ENCODE measurements at places on chromosomes 5 and 9. TPM values are rescaled to one million over a fixed set of nuclear protein-coding genes. Genes with fewer than 3 reads are reported as not detected.

The PCDHB4 gene
- total RNA-seq, result 0.19 TPM

The PKD2L2 gene
- not detected for total RNA-seq

The BBLN gene
- total RNA-seq, result 14.8 TPM

The CCDC187 gene
- total RNA-seq, result 0.09 TPM

The ALDH7A1 gene
- total RNA-seq, result 32.9 TPM

The ANXA2R gene
- total RNA-seq, result 0.75 TPM

DNA sequence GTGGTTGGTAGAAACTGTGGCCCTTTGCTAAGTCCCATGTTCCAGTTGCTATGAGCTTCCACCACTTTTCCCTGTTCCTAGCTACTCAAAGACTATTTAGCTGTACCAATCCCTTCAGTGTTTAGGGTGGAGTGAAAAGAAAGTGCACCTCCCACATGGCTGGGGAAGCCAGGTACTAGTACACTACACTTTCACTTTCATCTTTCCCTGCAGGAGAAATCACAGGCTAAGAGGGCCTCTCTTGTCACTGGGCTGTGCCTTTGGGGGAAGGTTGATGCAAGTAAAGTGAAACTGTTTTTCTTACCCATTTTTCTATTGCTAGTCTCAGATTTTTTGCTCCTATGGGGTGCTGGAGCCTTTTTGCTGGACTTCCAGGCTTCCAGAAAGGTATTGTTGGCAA, 33.5 kb upstream of the CKS2 start:
- no peaks in the 10 kb centered on the region for H3K36me3 ChIP-seq
- no peak for DNase-seq
- H3K27me3 ChIP-seq, result no peaks in the 10 kb centered on the region
- H3K4me3 ChIP-seq, result no peak overlapping the region
- H3K4me1 ChIP-seq, result no peaks in the 10 kb centered on the region
- H3K27ac ChIP-seq, result no peak overlapping the region

GRCh38 chr9:97717866-97718265, 20.7 kb upstream of the XPA start:
- H3K27me3 ChIP-seq, result no peaks in the 10 kb centered on the region
- no peaks in the 10 kb centered on the region for H3K4me1 ChIP-seq
- no peak overlapping the region for H3K4me3 ChIP-seq
- no peak for DNase-seq
- H3K27ac ChIP-seq, result no peak overlapping the region

DNA sequence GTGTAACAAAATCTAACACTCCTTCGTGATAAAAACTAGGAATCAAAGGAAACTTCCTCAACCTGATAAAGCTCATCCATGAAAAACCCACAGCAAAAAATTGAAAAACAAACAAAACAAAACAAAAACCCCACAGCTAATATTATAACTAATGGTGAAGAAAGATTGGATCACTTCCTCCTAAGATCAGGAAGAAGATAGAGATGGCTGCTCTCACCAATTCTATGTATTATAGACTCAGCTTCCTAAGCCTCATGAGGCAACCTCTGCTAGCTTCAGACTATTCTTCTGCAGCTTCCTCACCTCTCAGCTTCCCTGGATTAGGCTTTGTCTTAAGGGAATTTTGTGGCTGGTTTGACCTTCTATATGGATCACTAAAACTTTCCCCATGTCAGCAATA, 40.1 kb downstream of the PHAX start:
- H3K27me3 ChIP-seq, result no peaks in the 10 kb centered on the region
- no peak overlapping the region for H3K27ac ChIP-seq
- no peaks in the 10 kb centered on the region for H3K36me3 ChIP-seq
- no peaks in the 10 kb centered on the region for H3K4me1 ChIP-seq
- DNase-seq, result no peak
- H3K4me3 ChIP-seq, result no peak overlapping the region

DNA sequence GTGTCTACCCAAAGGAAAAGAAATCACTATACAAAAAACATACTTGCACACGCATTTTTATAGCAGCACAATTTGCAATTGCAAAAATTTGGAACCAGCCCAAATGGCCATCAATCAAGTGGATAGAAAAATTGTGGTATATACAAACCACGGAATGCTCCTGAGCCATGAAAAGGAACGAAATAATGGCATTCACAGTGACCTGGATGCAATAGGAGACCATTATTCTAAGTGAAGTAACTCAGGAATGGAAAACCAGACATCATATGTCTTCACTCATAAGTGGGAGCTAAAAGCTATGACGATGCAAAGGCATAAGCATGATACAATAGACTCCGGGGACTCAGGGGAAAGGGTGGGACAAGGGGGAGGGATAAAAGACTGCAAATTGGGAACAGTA, 78.4 kb downstream of the ENC1 start:
- H3K36me3 ChIP-seq, result no peaks in the 10 kb centered on the region
- no peak for DNase-seq
- H3K27ac ChIP-seq, result no peak overlapping the region
- no peak overlapping the region for H3K4me3 ChIP-seq

GRCh38 chr9:28502741-28503140, 929.5 kb upstream of the C9orf72 start:
- H3K36me3 ChIP-seq, result no peaks in the 10 kb centered on the region
- no peak for DNase-seq
- no peaks in the 10 kb centered on the region for H3K4me1 ChIP-seq
- H3K4me3 ChIP-seq, result no peak overlapping the region

- no peak overlapping the region for H3K4me3 ChIP-seq
- H3K4me1 ChIP-seq, result no peaks in the 10 kb centered on the region
- peaks cover 6% of the 10 kb centered on the region for H3K36me3 ChIP-seq
- no peaks in the 10 kb centered on the region for H3K27me3 ChIP-seq
- no peak for DNase-seq
- no peak overlapping the region for H3K27ac ChIP-seq
These were observed 13.0 kb upstream of the CAMSAP1 start for GRCh38 chr9:135920256-135920930.

DNA sequence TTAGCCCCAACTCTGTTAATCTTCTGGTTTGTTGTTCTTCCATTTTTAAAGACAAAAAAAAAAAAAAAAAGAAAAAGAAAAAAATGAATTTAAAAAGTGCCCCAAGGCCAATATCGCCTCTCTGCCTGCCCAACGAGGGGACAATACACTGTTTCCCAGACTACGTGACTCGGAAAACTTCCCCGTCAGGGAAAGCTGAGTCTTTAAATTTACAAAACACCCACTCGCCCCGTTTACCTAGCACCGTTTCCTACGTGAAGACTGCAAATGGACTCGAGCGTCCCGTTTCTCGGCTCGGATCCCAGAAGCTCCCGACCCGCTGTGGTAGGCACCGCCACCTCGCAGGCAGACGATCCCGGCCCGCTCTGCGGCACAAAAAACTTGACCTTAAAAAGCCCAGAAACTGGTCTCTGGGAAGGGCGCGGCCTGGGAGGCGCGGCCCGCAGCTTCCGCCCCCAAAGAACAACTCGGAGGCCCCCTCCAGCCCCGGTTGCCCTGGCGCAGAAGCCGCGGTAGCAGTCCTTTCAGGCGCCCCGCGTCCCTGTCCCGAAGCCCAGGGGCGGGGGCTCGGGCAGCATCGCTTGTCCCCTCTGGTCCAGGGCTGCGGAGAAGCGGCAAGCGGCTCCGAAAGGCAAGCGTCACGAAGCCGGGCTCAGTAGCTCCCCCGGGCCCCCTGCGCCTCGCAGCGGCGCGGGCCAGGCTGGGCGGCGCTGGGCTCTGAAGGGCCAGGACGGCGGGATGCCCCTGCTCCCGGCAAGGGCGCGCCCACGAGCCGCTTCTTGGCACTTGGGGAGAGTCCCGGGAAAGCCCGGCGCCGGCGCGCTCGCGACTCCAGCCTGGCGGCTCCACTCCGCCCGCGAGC, at the start of gene GCNT4:
TSS of gene GCNT4 (minus strand) at position 367 of the 862 bp plus-strand sequence. CDS start 22,521 bp downstream, outside the sequence.
- peak within 1 kb of the TSS; percentile 57 for H3K4me3 ChIP-seq
- peak; percentile 71 for DNase-seq
- H3K36me3 ChIP-seq, result no peaks in the 10 kb centered on the region
- H3K4me1 ChIP-seq, result no peaks in the 10 kb centered on the region
- H3K27ac ChIP-seq, result peak within 1 kb of the TSS; percentile 89

DNA sequence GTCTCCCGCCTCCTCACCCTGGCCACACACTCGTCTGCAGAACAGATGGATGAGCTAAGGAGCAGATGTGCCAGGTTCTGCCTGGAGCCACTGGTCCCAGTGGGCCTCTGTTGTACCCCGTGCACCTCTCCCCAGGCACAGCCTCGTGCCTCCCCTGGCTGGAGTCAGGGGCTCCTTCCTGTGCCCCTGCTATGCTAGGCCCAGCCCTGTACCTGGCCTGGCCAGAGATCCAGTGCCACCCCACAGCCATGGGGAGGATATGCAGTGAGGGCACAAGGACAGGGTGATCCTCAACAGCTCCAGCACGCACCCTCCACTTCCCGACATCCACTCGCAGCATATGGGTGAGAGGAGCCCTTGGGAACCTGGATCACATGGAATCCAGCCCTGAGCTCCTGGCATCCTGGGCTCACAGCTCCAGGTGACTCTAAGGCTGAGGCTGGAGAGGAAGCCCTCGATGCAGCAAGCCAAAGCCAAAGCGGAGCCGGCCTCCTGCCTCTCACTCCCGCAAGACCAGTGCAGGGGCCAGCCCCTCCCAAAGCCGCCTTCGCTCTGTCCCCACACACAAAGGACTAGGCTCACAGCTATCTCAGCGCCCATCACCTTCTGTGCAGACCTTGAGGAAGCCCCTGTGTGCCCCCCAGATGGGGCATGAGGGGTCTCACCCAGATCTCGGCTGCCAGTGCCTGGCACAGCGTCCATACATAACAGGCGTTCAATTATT, 23.7 kb upstream of the ADAMTS2 start:
- no peaks in the 10 kb centered on the region for H3K4me1 ChIP-seq
- no peaks in the 10 kb centered on the region for H3K27me3 ChIP-seq
- H3K27ac ChIP-seq, result no peak overlapping the region
- H3K4me3 ChIP-seq, result no peak overlapping the region

DNA sequence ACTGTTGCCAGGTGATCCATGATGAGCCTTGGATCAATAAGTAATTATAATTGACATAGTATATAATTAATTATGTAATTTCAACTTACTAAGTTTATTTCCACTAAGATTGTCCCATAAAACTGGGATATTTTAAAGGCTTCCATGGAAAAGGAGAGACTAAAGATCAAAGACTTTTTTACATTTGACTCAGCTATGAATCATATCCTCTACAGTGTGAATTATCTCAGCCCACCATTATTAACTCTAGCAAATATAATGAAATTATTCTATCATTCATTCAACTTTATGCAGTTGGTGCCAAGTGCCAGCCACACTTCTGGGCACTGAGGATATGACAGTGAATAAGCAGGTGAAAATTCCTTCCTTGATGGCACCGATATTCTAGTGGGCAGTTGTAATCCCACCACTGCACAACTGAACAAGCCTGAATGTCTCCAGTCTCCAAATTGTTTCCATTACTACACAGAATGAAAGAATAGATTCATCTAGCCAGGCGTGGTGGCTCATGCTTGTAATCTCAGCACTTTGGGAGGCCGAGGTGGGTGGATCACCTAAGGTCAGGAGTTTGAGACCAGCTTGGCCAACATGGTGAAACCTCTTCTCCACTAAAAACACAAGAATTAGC, 21.9 kb upstream of the TXN start:
- H3K4me3 ChIP-seq, result no peak overlapping the region
- H3K27me3 ChIP-seq, result no peaks in the 10 kb centered on the region
- H3K4me1 ChIP-seq, result peaks cover 22% of the 10 kb centered on the region
- no peak for DNase-seq
- H3K36me3 ChIP-seq, result no peaks in the 10 kb centered on the region
- no peak overlapping the region for H3K27ac ChIP-seq

DNA sequence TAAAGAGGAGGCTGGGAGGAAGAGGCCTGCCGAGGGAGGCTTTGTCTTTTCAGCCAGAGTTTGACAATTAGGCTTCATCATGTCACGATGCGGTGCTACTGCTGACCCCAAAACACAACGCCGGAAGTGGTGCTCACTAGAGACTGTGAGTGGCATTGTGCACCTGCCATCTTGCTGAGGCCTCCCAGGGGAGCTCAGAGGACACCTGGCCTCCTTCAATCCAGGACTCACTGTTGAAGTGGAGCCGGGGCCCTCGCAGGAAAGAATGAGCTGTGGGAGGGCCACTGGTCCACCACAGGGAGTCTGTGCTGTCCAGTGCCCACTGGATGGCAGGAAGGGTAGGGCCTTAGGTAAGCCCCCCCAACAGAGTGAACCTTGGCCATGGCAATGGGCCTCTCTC, 12.7 kb upstream of the SLC25A48 start:
- H3K4me1 ChIP-seq, result no peaks in the 10 kb centered on the region
- no peak overlapping the region for H3K4me3 ChIP-seq
- no peaks in the 10 kb centered on the region for H3K27me3 ChIP-seq
- no peak for DNase-seq

DNA sequence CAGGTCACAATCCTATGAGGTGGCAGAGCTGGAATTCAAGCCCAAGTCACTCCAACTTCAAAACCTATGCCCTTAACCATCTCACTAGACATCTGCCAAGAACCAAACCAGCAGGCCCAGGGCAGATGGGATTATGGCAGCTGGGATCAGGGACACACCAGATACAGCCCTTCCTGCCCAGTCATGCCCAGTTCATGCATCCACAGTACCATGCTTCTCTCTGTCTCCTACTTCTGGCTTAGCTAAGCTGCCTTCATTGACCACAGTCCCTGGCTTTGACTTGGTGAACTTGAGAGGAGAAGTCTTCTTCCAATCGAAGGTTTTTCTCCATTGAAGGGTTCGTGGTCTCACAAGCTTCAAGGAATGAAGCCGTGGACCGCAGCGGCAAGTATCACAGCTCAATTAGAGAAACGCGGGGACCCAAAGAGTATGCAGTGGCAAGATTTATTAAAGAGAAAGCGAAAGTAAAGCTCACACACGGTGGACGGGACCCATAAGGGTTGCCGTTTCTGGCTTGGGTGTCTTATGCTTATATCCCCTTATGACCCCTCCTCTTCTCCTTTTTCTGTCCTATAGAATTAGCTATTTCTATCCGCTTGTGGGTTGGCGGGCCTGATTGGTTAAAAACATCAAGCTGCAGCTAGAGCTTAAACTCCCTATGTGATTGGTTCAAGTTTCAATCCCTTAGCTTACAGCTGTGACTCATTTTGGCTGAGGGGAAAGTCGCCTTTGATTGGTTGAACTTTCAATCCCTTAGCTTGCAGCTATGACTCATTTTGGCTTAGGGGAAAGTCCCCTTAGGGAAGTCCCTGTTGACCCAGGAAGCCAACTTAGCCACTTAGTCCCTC, 101.2 kb downstream of the TRIM36 start:
- H3K4me3 ChIP-seq, result no peak overlapping the region
- no peak overlapping the region for H3K27ac ChIP-seq
- no peaks in the 10 kb centered on the region for H3K27me3 ChIP-seq
- DNase-seq, result no peak
- H3K36me3 ChIP-seq, result no peaks in the 10 kb centered on the region

DNA sequence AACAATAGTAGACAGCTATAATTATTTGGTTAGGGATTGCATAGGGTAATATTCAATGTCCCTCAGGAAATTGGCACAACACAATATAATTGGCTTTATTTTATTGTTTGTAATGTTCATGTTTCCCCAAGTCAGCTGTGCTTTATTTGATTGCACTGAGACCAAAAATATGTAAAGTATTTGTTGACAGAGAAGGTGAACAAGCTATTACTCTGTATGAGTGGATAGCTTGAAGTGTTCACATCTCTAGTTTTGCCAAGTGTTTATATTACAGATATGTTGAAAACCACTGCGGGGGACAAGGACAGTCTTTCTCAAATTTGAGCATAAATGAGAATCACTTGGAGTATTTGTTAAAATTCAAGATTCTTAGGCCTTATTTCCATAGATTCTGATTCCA, 83.3 kb downstream of the RAB3C start:
- no peaks in the 10 kb centered on the region for H3K36me3 ChIP-seq
- H3K27ac ChIP-seq, result no peak overlapping the region
- H3K4me3 ChIP-seq, result no peak overlapping the region
- no peak for DNase-seq
- H3K27me3 ChIP-seq, result no peaks in the 10 kb centered on the region
- no peaks in the 10 kb centered on the region for H3K4me1 ChIP-seq
